Heart left ventricle (tissue), 16 donors: ENCODE measurements at places on chromosomes 1 and 21. TPM values are rescaled to one million over a fixed set of nuclear protein-coding genes. Genes with fewer than 3 reads are reported as not detected.
A peak's percentile ranks its signal among the peaks of the same experiment; 100 is the strongest.

SPRR2G gene
- not detected for polyA plus RNA-seq

RAB13 gene
- polyA plus RNA-seq, result 79.5 TPM

IGSF9 gene
- polyA plus RNA-seq, result not detected

CAPN8 gene
- not detected for polyA plus RNA-seq

DNA sequence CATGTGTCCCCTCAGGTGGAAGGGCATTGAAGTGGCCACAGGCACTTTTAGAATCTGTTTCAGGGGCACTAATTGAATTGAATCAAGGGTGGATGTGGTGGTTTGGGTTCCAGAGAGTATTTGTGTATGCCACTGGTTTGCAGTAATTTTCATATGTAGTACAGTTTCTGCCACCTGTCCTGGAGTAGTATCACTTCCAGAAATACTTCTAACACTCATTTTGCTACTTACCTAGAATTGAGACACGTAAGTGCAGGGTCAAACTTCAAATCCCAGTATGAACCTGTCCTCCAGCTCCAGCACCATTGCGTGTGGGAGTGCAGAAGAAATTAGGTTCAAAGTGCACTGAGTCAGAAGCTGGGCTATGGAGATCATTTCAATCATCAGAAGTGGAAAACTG is 26.8 kb downstream of the RSPH1 start:
- no peak for DNase-seq

- DNase-seq, result no peak
Observed at GRCh38 chr1:65623895-65624294, 168.8 kb upstream of the PDE4B start.

DNA sequence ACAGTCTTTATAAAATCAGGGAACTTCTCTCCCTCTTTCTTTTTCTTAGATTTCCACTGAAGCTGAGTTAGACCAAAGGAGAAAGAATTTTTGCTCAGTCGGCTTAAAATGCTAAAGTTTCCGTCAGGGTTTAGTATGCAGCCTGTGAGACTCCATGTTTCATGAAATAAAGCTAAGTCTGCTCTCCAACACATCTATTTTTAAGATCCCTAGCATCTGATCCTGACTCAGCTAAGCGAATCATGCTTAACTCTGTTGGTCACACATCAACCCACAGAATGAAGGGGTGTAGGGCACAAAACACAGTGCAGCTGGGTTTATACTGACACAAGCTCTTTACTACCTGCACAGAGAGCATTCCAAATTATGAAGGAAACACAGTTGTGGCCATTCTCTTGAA is 102.4 kb upstream of the ZNF281 start:
- no peak for DNase-seq

DNA sequence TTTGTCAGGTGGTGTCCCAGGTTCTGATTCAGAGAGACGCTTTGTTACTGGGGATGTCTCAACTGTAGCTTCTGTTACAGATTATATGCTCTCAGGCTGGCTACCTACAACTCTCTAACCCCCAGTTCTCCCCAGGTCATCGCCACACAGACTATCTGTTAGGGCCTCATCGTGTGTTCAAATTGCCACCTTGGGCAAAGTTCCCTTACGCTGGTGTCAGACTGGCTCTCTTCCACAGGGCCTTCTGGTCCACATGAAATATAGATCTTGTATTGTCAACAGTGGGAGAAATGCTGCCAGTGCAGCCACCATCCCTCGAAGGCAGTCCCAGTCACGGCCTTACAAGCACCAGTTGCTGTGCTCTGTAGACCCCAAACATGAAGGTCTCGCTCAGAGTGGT is 15.3 kb downstream of the FMO4 start:
- DNase-seq, result no peak

DNA sequence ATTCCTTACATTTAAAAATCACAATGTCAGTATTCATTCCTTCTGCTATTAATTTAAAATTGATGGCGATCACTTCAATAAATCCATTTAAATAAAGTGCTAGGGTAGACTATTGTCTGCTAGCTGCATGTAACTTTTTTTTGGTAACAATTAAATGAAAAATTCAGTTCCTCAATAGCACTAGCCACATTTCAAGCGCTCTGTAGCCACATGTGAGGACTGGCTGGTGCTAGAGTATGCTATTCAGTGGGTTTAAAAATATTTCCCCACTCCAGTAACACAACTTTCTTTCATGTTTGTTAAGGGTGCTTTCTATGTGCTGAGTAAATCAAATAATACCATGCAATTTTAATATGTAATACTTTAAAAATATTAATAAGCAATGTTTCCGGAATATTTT is 108.2 kb downstream of the LTN1 start:
- no peak for DNase-seq

GRCh38 chr1:155308493-155309422 is at the start of gene FDPS:
FDPS (plus strand) TSS chr1:155308866; CDS start chr1:155309790, 924 bp downstream.
- DNase-seq, result peak; percentile 99

DNA sequence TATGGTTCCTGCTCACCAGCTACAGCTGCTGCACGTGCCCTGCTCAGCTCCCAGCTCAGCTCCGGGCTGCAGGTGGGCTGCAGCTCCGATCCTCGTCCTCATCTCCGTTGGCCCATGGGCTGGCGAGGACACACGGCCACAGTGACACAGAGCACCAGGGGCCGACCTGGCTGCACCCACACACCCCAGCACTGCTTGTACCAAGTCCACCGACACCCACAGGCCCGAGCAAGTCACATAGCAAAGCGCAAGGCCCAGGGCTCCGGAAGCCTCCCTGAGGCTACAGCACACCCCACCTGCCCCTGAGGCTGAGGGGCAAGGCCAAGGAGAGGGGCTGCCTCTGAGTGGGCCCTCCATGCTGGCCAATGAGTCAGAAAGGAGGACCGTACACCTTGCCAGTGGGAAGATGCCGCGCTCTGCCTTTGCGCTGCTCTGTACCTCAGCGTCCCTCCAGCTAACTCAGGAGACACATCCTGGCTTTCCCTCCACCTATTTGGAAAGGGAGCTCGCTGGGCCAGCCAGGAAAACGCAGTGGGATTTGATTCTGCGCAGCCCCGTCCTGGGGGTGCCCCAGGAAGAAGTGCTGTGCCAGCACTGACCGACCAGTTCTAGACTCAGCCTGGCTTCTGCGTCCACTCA is 124.8 kb downstream of the SIK1 start:
- DNase-seq, result no peak

GRCh38 chr1:161502181-161502580 is 3.1 kb upstream of the FCGR2A start:
- DNase-seq, result no peak

DNA sequence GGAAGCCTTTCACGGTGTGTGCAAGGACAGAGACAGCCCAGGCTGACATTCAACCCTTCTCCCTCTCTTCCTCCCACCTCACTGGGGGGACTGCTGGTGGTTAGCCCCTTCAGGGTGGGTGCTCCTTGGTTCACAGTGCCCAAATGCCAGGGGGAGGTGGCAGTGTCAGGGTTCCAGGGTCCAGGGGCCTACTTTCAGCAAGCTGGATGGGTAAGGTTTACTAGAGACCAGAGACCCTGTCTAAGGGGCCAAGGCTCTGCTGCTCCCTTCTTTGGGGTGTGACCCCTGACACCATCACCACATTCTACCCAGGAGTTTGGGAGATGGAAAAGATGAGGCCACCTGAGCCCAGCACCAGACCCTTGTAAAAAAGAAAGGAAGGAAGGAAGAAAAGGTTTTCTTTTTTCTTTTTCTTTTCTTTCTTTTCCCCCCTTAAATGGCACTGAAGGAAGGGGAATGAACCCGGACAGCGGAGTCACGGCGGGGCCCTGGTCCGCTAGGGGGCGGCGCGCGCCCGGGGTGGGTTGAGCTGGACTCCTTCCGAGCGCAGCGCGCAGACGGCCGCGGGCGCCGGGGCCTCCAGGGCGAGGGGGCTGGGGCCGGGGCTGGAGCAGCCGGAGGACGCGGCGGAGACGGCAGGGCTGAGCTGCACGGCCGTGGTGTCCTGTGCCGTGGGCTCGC is 18.8 kb downstream of the KNCN start:
- DNase-seq, result peak; percentile 73

DNA sequence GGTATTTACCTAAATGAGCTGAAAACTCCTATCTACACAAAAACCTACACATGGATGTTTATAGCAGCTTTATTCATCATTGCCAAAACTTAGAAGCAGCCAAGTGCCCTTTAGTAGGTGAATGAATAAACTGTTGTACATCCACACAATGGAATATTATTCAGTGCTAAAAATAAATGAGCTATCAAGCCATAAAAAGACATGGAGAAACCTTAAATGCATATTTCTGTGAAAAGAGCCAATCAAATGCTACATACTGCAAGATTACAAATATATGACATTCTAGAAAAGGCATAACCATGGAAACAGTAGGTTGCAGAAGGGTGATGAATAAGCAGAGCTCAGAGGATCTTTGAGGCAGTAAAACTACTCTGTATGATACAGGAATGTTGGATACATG is 23.3 kb downstream of the ABCB10 start:
- DNase-seq, result no peak
